T-helper 17 cell (primary cell): ENCODE measurements at places on chromosomes 11 and 22.
A peak's percentile ranks its signal among the peaks of the same experiment; 100 is the strongest.

DNA sequence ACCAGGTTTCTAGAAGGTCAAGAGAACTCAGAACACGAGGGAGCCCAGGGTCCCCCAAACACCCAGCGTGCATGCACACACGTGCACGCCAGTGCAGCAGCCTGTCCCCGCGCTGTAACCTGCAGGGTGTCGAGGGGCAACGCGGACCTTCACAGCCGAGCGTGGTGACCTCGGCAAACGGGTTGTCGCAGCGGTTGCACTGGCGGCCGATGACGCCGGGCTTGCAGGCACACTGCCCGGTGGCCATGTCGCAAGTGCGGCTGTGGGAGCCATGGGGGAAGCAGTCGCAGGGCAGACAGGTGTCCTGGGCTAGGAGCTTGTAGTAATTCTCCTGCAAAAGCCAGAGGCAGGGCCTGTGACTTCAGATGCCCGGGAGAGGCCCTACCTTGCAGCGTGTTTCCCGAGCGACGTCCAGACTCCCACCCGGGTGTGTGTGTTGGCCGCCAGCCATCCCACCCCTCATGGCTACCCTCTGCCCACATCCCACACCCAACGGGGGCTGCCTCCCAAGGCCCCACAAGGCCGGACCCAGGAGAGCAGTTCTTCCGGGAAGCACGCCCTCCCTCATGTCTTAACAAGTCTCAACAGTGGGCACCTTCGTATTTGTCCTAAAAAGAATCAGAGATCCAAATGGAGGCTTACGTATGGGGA lies 56.1 kb downstream of the TRMU start:
- no peak for DNase-seq

DNA sequence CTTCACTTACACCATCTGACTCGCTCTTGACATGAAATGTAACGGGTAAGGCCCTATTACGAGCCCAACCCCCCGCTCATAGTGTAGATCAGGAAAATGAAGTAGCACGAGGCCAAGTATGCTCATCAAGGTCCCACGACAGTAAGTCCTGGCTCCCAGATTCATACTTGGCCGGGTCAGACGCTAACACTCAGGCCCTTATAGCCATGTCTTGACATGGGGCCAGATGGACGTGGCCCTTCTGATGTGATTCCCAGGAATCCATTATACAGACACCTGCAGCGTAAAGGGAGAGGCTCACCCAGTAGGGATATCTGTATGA lies 175.1 kb downstream of the CEP164 start:
- no peak for DNase-seq

DNA sequence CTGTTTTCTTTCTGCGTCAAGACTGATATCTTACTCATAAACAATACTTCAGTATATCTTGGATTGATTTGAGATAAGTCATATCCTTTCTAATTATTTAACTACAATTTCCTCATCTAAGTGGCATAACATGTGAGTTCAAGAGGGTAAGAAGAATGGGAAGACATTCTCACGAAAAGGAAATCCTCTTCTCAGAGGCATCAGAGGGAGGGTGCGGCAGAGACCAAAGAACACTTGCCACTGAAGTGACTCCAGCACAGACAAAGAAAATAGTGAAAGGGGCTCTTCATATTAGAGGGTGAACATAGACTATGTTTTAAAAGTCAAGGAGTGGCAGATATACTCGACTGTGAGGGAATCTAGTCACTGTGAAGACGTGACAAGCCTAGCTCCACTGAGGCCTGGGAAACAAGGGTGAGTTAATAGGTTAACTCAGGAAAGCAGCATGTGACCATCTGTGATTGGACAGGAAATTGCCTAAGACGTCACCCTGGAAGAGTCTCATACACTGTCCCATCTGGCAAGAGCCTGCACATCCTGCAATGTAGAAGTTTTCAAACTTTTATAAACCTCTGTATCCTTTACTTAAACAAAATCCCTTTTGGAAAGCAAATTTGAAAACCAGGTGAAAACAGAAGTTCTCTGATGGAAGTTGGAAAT lies 1.9 kb upstream of the MMP1 start:
- no peak for DNase-seq

- DNase-seq, result no peak
Measured at GRCh38 chr11:45152740-45153595, 6.5 kb downstream of the PRDM11 start.

DNA sequence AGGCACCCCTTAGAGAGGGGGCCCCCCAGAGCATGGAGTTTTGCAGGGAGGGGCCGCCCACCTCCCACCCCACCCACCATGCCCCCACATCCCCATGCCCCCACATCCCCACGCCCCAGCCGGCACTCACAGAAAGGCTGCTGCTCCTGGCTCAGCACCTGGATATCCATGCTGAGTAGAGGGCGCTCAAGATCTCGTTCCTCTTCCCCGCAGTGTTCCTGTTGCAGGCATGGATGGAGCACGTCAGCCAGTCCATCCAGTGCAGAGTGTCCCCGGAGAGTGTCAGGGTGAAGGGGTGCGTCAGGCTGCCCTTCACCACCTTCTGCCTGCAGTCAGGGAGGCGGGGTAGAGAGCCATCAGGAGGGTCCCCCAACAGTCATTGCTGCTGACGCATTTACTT lies 156.2 kb downstream of the CRYBB2 start:
- DNase-seq, result no peak

GRCh38 chr11:44775366-44775984 lies 48.7 kb downstream of the TSPAN18 start:
- DNase-seq, result peak; percentile 41

DNA sequence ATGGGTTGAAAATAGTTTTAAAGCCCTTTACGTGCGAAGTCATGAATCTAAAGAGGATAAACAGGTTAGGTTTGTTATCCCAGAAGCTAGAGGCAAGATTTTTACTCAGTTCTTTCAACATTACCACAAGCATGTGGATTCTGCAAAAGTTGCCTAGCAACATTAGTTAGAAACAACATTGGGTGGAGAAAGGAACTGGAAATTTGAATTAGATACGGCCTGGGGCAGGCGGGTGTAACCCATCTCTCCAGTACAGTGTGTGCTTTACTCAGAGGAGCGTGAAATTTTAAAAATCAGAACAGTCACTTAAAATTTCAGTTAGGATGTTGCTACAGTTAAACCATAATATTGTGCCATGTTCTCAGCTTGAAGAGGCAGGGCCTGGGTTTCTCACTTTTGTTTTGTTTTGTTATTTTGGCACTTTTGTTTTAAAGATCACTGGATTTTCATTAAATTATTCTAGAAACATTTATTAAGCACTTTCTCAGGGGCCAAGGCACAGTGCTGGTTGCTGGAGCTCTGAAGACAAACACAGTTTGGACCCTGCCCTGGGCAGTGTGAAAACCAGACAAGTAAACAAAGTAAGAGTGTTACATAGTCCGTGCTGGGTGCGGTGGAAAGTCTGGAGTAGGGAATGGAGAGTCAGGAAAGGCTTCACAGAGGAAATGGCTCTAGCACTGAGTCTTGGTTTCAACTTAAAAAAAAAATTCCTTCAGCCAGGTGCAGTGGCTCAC lies 4.4 kb upstream of the WEE1 start:
- no peak for DNase-seq
